ENCODE measurements at places on chromosomes 5 and 9.

DNA sequence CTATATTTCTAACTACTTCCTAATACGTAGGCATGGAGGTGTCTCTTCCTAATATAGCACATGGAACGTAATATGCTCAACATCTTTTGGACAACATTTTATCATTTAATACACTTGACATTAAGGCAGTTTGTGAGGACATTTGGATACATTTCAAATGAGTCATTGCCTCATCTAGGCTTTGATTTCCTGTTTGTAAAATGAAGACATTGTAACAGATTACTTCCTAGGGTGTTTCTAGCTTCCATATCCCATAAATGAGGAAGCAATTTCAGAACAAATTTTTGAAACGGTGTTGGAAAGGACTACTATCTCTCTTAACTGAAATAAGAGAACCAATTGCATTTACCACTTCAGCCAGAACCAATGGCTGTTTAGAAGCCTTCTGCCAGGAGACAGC, 38.7 kb downstream of the SLC28A3 start:
- DNase-seq, result no peak

DNA sequence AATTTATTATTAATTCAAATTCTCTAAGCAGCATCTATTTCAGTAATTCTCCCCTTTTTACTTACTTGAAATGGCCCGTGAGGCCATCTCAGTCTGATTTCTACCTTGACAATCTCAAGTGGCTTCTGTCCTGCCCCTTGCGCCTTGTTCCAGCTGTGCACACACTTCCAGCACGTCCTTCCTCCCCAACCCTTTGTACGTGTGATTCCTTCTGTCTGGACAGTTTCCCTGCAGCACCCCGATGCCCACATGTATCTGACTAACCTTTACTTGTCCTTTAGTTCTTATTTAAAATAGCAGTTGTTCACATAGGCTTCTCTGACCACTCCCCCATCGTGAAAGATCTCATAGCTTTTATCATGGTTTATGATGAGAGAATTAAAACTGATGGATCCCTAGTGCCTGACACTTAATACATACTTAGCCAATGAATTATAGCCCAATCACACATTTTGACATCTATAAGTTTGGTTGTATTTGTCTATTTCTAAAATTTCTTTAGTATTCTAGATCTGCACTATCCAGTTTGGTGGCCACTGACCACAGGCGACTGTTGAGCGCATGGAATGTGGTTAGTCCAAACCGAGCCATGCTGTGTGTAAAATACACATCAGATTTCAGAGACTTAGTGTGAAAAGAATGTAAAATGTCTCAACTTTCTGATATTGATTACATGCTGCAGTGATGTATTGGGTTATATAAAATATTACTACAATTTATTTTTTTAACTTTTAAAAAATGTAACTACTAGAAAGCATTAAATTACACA, 14.3 kb downstream of the ZBTB34 start:
- peak; percentile 12 for DNase-seq

- peak; percentile 9 for DNase-seq
Observed at GRCh38 chr5:163915481-163915961, 410.1 kb downstream of the MAT2B start.

DNA sequence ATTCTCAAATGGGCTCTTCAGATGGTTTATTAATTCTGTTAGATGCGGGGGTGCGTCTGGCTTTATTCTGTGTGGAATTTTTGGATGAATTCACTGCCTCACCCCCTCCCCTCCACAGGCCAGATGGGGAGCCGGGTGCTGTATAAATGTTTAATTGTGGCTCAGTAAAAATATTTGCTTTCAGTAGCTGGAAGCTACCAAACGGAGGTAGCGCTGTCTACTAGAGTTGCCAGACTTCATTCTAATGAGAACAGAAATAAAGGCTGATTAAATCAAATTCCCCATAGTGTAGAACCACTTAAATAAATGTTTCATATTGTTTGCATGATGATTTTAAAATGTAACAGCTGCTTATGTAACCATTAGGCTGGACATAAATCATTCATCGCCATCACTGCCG, 34.5 kb upstream of the KCNMB1 start:
- DNase-seq, result no peak

DNA sequence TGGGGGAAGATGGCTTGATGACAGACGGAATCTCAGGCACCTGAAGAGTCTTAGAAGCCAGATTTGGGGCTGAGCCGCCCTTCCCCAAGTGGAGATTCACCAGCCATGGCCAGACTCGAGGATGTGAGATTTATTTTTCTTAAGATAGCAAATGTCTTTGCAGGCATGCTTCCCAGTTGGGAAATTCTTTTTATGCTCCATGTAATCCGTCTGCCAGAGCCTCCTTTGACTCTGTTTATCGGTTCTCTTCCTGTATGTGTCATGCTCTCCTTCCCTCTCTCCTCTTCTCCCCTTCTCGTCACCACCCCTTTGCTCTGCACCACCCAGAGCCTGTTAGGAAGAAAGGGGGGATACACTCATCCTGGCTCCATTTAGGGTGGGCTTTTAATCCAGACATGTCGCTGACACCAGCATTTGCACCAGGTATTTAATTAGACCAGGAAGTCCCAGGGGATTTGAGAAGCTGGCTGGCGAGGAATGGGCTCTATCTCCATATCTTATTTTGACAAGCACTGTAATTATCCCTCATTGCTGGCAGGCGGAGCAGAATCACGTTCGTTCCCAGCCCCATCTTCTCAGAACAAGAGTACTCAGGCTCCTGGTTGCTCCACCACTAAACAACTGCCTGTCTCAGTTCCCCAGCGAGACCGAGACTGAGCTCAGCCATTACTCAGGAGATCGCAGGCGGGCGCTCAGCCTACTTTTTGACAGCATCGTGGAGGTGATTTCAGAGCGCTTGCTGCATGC, 50.9 kb downstream of the KCNIP1 start:
- DNase-seq, result no peak

- no peak for DNase-seq
Observed at GRCh38 chr5:116858705-116859333, 284.2 kb upstream of the SEMA6A start.

GRCh38 chr5:134510970-134511795, 14.3 kb upstream of the JADE2 start:
- no peak for DNase-seq

DNA sequence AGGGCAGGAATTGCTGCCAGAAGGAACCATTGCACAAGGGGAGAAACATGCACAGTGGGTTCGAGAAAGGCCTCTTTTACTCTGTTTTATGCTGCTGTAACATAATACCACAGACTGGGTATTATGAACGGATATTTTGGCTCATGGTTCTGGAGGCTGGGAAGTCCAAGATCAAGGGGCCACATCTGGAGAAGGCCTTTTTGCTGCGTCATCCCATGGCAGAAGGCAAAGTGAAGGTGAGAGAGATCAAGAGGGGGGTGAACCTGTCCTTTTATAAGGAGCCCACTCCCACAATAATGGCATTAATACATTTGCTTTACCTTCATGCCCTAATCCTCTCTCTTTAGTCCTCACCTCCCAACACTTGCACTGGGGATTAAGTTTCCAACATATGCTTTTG, 136.9 kb upstream of the ALDH1B1 start:
- DNase-seq, result no peak

GRCh38 chr9:115913696-115914095, 239.9 kb upstream of the PAPPA start:
- no peak for DNase-seq

DNA sequence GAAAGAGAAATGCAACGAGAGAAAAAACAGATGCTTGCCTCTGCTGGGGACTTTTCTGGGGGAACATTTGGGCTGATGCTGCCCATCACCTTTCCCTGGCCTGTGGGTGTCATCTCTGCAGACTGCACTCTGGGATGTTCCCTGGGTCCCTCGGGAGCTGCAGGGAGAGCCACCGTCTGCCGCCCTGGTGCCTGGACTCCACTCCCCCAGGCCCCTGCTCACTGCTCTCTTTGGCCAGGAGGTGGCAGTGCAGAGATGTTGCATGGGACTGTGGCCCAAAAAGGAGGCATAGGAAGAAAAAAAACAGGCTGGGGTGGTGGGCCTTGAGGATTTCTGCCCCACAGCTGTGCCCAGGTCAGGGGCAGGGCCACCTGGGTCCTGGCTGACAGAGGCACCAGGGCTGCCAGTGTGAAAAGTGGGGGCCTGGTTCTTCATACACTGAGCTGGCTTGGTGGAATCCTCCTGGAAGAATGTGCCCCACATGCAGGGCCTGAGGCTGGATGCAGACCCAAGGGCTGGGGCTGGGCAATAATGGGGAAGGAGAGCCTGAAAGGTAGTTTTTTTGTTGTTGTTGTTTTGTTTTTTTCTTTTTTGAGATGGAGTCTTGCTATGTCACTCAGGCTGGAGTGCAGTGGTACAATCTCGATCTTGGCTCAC, 353.6 kb downstream of the SLIT3 start:
- DNase-seq, result peak; percentile 8

DNA sequence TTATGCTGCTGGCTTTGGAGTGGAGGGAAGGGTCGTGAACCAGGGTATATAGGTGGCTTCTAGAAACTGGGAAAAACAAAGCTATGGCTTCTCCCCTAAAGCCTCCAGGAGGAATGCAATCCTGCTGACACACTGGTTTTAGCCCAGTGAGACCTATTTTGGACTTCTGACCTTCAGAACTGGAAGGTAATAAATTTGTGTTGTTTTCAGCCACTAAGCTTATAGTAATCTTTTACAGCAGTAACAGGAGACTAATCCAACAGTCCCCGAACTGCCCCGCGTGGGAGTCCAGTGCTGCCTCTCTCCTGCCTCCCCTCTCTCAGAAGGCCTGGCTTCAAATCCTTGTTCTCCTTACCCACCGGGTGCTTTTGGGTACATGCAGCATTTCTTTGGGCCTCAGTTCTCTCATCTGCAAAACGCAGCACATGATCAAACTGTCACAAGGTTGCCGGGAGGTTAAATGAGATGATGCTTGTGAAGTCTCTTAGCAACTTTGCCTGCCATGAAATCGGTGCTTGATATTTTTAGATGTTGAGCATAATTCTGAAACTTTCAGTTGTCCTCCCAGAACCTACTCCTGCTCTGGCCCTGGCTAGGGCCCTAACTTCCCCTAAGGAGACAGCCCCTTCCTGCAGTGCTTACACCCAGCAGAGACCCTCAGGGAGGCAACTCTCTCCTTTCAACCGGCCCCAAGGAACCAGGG, 127.3 kb upstream of the BOD1 start:
- no peak for DNase-seq

DNA sequence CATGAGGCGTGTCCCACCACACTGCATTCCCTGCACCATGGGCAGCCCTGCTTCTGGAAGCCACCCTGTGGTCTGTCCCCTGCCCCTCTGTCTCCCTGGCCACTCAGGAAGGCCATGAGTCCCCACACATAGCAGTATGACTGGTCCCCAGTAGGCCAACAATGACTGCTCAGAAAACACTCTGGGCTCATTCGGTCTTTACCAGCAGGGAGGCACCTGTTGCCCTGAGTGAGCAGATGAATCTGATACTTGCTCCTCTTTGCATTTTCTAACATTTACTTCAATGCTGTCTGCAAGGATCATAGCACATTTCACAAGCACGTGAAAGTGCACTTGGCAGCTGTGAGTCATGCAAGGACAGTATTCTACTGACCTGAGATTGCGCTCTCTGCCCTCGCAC, 365.4 kb upstream of the IRX1 start:
- no peak for DNase-seq

GRCh38 chr5:147267082-147267832, 32.4 kb downstream of the STK32A start:
- DNase-seq, result no peak

DNA sequence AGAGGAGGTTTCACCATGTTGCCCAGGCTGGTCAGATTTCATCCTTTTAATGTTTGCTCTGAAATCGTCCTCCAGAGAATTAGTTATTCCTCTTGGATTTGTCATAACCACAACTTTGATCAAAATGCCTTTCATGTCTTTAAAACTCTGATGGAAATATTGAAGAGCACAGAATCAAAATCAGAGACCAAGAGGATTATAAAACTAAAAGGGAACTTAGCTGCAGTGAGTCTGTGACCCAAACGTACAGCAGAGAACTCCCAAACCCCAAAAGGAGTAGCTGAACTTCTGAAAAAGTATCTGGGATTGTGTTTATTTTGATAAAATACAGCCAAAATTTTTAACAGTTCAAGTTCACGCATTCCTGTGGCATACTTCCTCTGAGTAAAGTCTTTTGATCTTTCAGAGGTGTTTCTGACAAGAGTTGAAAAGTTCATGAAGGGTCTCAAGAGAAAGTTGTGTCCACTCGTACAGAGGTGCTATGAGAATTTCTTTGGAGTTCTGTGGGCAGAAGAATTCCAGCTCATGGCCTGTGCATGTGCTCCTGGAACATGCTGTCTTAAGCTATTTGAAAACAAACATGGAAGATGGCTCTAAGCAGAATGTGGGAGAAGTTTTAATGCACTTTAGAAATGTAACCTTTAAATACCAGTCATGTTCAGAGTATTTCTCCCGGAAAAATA, 124.0 kb downstream of the ESM1 start:
- peak; percentile 63 for DNase-seq

GRCh38 chr5:138658676-138659075, 83.5 kb upstream of the HSPA9 start:
- DNase-seq, result no peak

- DNase-seq, result no peak
Observed at GRCh38 chr5:40030661-40031060, 605.9 kb upstream of the DAB2 start.

DNA sequence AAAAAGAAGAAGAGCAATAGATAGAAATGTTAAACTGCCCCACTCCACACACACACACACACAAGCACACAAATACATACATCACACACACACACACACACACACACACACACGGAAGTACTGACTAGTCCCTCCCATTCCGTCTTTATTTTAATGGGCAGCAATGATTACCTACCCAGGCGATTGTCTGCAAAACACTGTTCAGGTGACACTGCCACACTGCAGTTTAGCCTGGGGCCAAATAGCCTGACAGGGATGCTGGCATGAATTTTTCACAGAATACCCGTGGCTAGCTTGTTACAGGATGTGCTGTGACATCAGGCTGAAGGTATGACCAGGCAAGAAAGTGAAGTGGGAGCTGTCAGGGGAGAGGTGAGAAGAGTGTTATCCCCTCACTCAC, 86.9 kb downstream of the FRMD3 start:
- DNase-seq, result no peak

DNA sequence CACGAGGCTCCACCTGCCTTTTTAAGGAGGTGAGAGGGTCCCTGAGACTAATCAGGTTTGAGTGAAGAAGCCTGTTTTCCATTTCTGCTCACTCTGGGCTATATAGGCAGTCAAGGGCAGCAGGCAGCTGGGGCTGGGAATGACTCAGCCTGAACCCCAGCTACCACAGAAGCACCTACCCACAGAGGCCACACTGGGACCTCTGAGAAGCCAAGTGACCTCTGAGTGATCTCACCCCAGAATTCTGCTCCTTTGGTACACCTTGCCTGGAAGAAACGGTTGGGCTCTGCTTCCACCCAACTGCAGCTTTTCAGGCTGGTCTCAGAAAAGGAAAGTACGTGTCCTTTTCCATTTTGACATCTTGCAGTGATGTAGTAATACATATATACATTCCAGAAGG, 6.8 kb downstream of the FAM219A start:
- no peak for DNase-seq

Measured in astrocyte of the cerebellum (primary cell).